ENCODE measurements at places on chromosomes 5 and 9.

- peak; percentile 72 for DNase-seq
Measured at GRCh38 chr5:1536322-1536845, 12.6 kb upstream of the LPCAT1 start.

GRCh38 chr5:65203746-65204145 is 278.0 kb downstream of the ADAMTS6 start:
- DNase-seq = no peak

GRCh38 chr9:133189826-133190225 is 19.2 kb downstream of the OBP2B start:
- DNase-seq = no peak

- no peak for DNase-seq
Measured at GRCh38 chr5:67102708-67103107, 93.9 kb downstream of the CD180 start.

DNA sequence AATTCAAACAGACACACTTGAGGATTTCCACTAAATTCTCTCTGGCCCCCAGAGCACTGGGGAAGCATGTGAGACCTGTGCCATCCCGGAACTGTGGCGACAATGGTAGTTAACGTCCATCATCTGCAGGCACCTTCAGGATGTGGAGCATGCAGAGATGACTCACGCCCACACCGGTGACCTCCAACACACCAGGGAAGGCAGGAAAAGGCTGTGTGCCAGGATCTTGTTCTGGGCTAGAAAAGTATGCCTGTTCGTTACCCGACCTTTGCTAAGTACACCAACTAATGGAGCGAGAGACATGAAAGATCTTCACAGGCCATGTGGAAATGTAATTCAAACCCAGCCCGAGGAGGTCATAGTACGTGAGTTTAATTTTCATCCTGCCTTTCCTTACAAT is 208.8 kb downstream of the MELK start:
- DNase-seq = no peak

DNA sequence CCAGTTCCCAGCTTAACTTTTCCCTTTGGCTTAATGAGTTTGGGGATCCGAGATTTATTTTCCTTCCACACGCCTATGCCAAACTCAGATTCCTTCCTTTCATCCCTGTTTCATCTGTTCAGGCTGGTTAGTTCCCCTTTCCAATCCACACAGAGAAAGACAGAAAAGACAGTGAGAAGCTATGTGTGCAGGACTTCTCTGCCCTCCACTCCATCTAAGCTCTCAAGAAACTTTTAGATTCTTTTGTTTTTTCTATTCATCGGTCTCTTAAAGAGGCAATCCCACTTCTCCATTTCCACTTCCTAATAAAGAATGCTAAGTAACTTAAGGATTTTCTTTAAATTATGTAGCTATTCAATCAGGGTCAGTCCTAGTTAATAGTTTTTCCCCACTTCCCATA is 11.2 kb downstream of the ITGA1 start:
- DNase-seq = no peak

- no peak for DNase-seq
Measured at GRCh38 chr5:178304761-178305645, 72.4 kb upstream of the PHYKPL start.

- peak; percentile 28 for DNase-seq
Measured at GRCh38 chr5:1494780-1495524, 28.8 kb downstream of the LPCAT1 start.

GRCh38 chr5:107451028-107451427 is 219.7 kb downstream of the EFNA5 start:
- no peak for DNase-seq

GRCh38 chr5:146005723-146006122 is 69.3 kb downstream of the SH3RF2 start:
- DNase-seq = no peak

DNA sequence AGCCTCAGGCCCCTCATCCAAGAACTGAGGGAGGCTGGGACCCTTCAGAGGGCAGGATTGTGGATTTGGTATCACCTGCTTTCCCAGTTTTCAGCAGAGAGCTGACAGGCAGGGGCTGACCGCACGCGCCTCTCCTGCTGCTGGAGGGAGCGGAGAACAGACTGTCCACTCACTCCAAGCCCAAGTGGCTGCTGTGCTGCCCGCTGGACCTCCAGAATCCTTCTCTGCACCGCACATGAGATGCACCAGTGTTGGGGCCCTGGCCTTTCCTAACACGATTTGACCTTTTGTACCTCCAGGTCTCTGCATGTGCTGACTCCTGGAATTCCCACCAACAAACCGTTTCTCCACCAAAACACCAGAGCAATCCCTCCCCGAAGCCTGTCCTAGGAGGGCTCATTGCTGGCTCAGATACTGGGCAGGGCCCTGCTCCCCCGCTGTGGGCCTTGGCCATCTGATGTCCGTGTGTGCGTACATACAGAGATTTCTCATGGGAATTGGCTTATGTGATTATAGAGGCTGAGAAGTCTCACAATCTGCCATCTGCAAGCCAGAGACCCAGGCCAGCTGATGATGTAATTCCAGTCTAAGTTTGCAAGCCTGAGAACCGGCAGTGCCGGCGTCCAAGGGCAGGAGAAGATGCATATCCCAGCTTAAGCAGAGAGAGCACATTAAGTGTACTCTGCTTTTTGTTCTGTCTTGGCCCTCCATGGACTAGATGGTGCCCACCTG is 141.7 kb downstream of the GADD45G start:
- DNase-seq = no peak

GRCh38 chr9:131043087-131043486 is 34.1 kb downstream of the LAMC3 start:
- DNase-seq = no peak

GRCh38 chr5:39025456-39025855 is 48.7 kb downstream of the RICTOR start:
- no peak for DNase-seq

DNA sequence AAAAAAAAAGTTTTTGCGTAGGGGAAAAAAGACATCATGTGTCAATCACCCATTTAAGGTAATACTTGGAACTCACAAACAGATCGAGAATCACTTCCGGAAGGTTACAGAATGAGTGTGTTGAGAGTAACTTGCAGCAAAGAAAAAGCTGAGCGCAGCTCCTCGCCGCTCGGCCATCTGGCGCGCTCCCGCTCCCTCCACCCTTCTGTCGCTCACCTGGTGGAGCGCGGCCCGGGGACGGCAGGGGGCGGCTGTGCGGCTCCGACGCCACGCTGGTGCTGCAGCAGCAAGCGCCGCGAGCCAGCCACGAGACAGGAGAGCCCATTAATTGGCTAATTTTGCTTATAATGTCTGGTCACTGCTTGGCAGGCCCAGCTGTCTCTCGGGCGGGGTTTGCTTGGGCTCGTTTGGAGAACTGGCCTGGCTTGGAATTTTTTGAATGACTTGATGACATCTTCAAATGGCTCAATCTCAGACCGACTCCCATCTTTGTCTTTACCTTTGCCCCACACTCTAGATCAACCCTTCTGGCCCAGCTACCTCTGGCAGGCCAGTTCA is 601.8 kb downstream of the CCDC171 start:
- peak; percentile 68 for DNase-seq

- DNase-seq = no peak
Measured at GRCh38 chr5:75885321-75885720, 168.1 kb upstream of the POC5 start.

- DNase-seq = no peak
Measured at GRCh38 chr5:55850839-55851674, at the start of gene IL31RA. Gene IL31RA, plus strand, starts transcription at chr5:55851357. Its CDS starts 214 bp downstream, at chr5:55851571.

GRCh38 chr9:36207016-36207415 is 16.3 kb downstream of the CLTA start:
- no peak for DNase-seq

DNA sequence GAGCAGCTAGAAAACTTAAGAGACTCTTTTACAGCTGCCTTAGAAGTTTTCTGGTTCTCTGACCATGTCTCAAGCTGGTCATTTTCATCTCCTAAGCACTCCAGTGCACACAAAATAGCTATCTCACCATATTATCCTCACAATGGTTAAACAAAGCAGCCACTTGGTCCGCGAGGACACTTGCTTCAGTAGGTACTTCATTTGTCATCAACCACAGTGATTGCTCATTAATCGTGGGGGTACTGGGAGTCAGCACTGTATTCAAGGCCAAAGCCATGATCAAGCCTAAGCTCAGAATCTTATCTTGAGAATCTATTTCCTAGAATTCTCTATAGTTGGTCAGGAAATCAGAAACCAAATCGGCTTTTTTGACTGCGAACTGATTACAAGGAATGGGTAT is 2.9 kb downstream of the ARL14EPL start:
- no peak for DNase-seq

- DNase-seq = no peak
Measured at GRCh38 chr5:15241216-15241821, 258.7 kb upstream of the FBXL7 start.

DNA sequence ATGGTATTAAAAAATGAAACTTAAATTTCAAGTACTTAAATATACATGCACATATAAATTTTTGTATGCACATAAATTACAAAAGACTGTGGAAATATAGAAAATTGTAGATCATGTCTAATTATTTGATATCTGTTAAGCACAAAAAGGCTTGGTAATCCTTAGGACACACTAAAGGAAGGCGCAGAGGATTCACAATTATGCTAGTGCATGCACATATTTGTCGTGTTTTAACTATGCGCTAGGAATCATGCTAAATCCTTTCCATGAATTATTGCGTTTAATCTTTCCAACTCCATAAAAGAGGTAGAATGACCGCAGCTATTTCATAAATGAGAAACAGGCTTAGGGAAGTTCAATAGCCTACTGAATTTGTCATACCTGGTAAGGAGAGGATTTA is 244.1 kb upstream of the ITGA1 start:
- no peak for DNase-seq

GRCh38 chr5:68968429-68968828 is 125.4 kb upstream of the SLC30A5 start:
- DNase-seq = no peak

DNA sequence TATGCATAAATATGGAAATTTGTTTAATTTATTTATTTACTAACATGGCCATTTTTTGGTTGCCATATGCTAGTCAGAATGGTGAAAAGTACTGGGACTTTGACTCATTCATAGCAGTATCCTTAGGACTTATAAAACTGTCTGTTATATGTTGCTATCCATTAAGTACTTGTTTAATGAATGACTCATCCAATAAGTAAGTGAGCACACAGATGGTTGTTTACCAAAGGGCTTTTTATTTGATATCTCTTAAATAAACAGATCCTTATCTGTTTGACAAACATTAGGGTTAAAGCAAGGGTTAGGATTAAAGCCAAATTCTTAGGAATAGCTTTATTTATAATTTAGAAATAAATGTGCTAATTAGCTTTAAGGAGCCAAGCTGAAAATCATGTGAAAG is 183.4 kb downstream of the FBXO4 start:
- DNase-seq = no peak

DNA sequence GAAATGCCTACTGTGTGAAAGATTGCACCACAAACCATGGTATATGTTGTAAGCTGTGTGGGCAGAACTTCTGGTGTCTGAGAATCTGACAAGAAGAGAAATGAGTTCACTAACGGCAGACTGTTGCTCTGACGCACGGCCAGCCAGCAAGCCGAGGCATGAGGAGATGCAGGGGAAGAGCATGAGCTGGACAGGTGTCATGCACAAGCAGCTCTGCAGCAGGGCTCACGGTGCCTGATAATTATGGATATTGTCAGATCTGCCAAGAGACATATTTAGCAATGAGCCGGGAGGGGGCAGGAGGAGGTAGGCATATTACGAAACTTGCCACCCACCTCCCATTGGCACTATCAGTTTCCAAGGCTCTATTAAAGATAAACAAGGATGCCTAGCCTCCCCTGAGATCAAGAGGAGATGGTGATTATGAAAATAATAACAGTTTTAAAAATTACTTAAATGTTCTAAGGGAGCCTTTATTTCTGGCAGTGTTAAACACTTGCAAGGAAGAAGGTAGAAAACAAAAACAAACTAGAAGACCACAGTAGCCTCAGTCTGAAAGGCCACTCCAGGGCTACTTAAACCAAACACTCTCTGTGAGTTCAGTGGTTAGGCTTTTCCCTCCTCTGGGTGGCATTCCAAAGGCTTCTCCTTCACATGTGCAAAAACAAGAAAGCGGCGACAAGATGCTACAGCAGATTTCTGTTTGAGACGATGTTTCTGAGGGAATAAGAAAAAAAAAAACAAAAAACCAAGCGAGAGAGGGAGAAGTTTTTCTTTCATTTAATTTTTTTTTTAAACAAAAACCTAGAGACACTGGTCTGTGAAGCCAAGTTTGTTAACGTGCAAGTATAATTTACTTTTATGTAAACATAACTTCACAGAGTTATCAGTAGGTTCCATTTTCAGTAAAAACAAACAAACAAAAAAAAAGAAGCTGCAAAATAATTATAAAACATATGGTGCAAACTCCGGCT is 339.5 kb downstream of the BNC2 start:
- DNase-seq = no peak

GRCh38 chr9:98410185-98410697 is 154.8 kb upstream of the TBC1D2 start:
- no peak for DNase-seq

GRCh38 chr9:108259917-108260675 is 595.7 kb downstream of the ACTL7B start:
- DNase-seq = no peak

GRCh38 chr5:89850513-89850865 is 559.1 kb downstream of the CETN3 start:
- no peak for DNase-seq

DNA sequence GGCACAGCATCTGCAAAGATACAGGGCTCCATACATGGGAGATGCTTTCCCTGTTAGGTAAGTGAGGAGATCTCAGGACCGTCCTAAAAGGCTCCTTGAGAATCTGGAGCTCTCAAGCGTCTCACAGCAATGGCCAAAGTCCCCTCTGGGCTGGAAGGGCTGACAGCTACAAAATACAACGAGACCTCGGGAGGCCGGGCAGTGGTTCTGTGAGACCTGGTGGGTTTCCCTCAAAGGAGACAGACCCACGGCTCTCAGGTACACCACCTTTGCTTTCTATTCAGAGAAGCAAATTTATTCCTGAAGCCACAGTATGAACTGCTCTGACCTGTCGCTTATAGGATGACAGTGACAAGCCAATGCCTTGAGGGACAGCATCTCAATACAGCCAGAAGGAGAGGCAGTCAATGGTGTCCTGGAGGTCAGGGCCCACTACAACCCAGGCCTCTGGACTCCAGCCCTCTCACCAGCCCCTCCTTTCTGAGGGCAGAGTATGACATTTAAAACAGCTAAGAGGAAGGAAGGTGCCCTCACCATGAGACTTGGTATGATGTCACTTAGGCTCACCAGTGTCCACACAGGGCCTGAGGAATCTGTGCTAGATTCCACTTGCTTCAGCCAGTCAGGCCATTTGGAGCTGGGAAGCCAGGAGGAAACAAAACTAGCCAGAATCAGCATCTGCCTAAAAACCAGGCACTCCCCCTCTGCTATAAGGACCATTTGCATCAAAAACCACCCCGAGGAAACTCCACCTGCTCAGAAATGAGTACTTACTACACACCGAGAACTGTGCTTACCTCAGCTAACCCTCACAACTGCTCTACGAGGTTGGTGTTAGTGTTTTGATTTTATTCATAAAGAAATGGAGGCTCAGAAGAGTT is 86.5 kb upstream of the FSTL4 start:
- DNase-seq = no peak

DNA sequence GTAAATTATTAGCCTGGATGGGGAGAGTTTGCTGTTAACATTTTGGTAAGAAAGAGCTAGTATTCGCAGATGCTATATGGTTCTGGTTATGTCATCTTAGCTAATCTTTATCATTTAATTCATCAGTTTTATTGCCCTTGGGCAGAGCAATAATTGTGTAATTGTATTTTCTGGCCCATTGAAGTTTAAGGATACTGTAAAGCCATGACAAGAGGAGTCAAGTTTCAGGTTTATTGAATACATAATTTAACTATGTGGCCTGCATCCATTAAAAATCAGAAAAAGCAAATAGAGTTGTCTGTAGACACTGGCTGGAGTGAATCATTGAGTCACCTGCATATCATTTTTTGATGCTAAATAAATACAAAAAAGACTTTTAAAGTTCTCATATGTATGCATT is 255.8 kb downstream of the PRELID2 start:
- DNase-seq = no peak
